Right kidney (tissue), 9 donors: ENCODE measurements at places on chromosomes 5 and 9.

GRCh38 chr9:132214027-132214622 lies 52.3 kb downstream of the NTNG2 start:
- peak; percentile 48 for DNase-seq

- DNase-seq = no peak
These were observed 18.1 kb upstream of the MTX3 start for GRCh38 chr5:80008995-80009765.

DNA sequence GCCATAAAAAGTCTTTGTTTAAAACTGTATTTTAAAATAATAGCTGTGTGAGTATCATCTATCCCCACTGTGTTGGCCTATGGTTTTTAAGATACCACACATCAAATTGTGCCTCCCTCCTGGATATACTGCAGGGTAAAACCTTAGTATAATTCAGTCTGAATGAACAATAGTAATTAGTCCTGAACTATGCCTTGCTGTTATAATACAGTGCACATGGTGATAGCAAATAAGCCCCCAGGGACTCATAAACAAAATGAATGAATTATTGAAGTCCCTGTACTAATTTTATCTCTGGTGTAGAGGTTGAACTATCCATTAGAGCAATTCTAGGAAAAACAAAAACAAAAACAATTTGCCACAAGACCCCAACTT lies 142.7 kb upstream of the ADAMTSL1 start:
- DNase-seq = peak; percentile 24

- no peak for DNase-seq
These were observed 20.8 kb downstream of the GBGT1 start for GRCh38 chr9:133142684-133143622.

- no peak for DNase-seq
These were observed 154.1 kb downstream of the NTRK2 start for GRCh38 chr9:84823421-84824271.

- no peak for DNase-seq
These were observed 12.9 kb downstream of the CXCL14 start for GRCh38 chr5:135565725-135566421.

- DNase-seq = no peak
These were observed 127.1 kb downstream of the TRIO start for GRCh38 chr5:14270209-14270702.

- DNase-seq = no peak
These were observed 56.9 kb upstream of the ALDH1A1 start for GRCh38 chr9:73009649-73010288.

DNA sequence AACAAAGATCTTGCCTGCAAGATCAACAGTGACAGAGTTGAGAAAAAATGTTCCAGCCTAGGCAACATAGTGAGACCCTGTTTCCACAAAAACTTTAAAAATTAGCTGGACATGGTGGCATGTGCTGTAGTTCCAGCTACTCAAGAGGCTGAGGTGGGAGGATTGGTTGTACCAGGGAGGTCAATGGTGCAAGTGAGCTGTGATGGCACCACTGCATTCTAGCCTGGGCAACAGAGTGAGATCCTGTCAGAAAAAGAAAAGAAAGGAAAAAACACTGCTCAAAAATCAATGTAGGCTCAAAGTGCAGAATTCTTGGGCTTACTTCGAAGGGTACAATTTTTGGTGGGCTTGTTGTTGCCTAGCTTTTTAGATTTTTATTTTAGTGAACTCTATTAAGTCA lies 145.4 kb downstream of the PLPPR1 start:
- DNase-seq = no peak

DNA sequence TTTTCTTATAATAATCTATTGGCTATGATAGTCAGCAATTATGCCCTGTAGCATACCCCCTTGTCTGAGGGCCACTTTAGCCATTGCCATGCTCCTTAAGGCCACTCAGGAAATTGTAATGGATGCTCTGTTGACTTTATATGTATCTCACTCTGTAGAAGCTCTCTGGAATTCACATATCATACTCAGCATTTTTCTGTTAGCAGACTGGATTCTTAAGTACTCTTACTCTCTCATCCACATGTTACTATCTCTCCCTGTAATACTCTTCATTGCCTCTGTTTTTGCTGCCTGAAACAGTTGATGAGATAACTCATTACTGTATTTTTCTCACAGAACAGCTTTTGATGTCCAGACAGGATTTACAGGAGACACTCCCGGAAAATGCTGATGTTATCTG lies 24.2 kb downstream of the TMEM232 start:
- DNase-seq = no peak

GRCh38 chr9:17090041-17090440 lies 44.8 kb upstream of the CNTLN start:
- no peak for DNase-seq

- no peak for DNase-seq
These were observed 58.2 kb downstream of the CAMSAP1 start for GRCh38 chr9:135849181-135849580.

GRCh38 chr5:39274398-39275085 lies 55.2 kb upstream of the FYB1 start:
- DNase-seq = no peak

DNA sequence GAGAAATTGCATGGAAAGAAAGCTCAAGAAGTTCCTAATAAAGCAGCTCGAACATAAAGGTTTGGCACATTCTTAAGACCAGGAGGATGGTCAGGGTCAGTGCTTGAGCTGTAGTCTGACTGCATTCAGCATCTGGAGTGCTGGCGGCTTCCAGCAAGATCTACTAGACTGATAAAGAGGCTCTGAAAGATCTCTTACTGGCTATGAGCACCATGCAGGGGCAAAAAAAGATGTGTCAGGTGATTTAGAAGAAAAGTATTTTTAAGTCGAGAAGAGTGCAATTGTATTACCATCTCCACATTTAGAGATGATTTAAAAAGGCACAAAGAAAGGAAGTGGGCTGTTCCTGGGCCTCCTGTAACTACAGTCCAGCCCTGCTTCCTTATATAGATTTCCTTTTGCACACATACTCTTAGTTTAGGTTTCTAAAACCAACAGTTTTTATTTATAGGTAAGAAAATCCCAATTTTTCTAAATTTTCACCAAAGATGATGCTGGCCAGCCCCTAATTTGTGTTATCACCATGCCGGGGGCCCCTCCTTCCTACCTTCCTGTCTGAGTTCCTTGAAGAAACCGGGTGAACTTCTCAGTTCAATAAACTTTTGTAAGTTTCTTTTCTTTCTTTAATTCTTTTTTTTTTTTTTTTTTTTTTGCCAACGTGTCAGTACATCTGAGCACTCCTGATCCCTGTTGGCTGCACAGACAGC lies 65.9 kb upstream of the PLPP1 start:
- DNase-seq = peak; percentile 37

GRCh38 chr5:123611406-123611709 lies 99.4 kb downstream of the CSNK1G3 start:
- DNase-seq = no peak

DNA sequence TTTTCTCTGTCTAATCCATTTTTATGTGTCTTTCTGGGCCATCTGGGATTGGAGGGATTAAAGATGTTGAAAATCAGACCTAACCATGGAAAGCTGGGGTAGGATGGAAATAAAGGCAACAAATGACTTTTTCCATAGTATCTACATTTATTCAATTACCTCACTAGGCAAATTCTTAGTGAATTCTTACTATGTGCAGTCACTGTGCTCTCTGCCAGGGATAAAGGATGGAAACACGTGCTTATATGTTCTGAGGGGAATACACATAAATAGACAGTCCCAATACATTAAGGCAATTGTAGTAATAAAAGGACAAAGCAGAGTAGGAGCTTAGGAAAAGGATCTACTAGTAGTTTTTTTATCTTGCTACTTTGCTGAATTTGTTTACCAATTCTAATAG lies 214.2 kb downstream of the PRR16 start:
- DNase-seq = no peak

DNA sequence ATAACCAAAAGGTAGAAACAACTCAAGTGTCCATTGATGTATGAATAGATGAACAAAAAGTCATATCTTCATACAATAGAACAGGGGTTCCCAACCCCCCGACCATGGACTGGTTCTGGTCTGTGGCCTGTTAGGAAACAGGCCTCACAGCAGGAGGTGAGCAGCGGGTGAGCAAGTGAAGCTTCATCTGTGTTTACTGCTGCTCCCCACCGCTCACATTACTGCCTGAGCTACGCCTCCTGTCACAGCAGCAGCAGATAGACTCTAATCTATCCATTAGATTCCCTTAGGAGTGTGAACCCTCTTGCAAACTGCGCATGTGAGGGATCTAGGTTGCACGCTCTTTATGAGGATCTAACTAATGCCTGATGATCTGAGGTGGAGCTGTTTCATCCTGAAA lies 478.0 kb downstream of the BRINP1 start:
- DNase-seq = no peak

- DNase-seq = no peak
These were observed 43.1 kb downstream of the SAXO1 start for GRCh38 chr9:18989865-18990264.

- DNase-seq = no peak
These were observed 11.8 kb upstream of the ACTBL2 start for GRCh38 chr5:57494104-57495098.

GRCh38 chr9:86500667-86501435 lies 146.6 kb upstream of the TUT7 start:
- DNase-seq = no peak

GRCh38 chr5:124089578-124089977 lies 577.6 kb downstream of the CSNK1G3 start:
- DNase-seq = no peak

- DNase-seq = no peak
These were observed 303.2 kb upstream of the GRAMD2B start for GRCh38 chr5:126119887-126120442.

- no peak for DNase-seq
These were observed 22.5 kb downstream of the MSANTD3 start for GRCh38 chr9:100449420-100449819.

DNA sequence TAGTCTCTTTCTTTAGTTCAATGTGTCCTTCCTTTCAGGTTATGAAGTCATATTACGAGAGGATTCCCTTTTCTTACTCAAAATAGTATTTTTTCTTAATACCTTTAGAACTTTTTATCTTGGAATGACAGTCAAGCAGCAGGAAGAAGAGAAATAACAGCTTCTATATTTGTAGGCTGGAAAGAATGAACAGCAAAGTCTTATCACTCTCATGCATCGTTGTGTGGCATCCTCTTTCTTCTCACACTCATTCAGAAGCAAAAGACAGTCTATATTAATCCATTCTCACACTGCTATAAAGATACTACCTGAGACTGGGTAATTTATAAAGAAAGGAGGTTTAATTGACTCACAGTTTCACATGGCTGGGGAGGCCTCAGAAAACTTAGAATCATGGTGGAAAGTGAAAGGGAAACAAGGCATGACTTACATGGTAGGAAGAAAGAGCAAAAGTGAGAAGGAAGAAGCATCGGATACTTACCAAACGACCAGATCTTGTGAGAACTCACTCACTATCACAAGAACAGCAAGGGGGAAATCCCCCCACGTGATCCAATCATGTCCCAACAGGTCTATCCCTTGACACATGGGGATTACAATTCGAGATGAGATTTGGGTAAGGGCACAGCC lies 1646.1 kb upstream of the CDH6 start:
- no peak for DNase-seq

GRCh38 chr9:124347968-124348358 lies 67.3 kb downstream of the PSMB7 start:
- DNase-seq = no peak

DNA sequence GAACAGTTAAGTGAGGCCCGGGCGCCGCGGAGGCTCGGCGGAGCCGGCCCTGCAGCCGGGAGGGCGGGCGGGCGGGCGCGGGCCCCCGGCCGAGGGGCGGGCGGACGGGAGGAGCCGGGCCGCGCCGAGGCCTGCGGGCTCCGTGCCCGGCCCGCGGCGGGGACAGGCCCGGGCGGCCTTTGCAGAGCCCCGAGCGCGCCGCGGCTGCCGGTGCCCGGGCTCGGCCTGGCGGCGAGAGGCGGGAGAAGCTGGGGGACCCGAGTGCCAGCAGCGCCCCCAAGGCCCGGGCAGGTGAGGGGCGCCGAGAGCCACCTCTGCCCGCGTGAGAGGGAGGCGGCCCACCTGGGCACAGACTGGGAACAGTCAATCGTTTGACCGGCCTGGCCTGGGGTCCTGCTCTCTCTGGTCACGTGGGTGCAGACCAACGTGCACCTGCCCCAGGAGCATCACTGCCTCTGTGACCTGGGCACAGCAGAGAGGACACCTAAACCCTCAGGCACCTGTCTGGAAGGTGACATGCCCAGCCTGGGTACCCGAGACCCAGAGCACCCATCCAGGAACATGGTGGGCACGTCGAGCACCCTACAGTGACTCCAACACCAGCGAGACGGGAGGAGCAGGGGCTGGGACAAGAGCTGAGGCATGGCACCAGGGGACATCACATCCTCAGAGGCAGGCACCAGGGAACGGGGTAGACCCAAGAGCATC lies 531 bp downstream of the MVB12B start:
- DNase-seq = peak; percentile 70

DNA sequence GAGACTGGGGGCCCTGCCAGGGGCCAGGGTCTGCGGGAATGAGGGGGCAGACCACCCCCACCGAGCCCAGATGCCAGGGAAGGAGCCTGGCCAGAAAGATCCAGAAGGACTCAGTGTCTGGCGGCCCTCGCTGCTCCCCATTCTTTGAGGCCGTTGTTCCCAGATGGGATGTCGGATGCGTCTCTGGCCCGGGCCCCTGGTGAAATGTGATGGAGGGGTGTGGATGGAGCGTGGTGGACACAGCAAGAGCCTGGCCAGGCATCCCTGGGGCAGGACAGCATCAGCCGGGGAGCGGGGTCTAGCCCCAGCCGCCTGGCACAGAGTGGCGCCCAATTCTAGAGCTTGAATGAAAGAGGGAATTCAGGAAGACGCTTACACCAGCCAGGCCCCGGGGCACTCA lies 46.2 kb upstream of the NKD2 start:
- no peak for DNase-seq

DNA sequence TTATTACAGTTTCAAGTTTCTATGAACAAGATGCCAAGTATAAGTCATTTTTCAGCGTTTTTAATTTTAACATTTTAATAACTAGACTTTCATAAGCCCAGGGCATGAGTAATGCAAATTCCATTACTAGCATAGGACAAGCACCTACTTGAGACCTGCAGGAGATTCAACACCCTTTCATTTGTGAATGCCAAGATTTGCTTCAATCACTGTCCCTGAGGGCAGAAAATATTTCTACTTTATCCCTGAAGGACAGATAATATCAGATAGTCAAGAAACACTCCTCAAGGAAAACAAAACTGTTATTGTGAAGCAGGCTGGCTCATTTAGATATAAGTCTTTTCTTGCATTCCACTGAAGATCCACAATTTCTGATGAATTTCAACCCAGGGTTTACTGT lies 27.7 kb upstream of the ZNF622 start:
- DNase-seq = no peak

- no peak for DNase-seq
These were observed 17.9 kb downstream of the STARD4 start for GRCh38 chr5:111494355-111494999.

- no peak for DNase-seq
These were observed 7.4 kb downstream of the OTULINL start for GRCh38 chr5:14588758-14589543.

- DNase-seq = no peak
These were observed 130.6 kb downstream of the SLF1 start for GRCh38 chr5:94749042-94749441.

DNA sequence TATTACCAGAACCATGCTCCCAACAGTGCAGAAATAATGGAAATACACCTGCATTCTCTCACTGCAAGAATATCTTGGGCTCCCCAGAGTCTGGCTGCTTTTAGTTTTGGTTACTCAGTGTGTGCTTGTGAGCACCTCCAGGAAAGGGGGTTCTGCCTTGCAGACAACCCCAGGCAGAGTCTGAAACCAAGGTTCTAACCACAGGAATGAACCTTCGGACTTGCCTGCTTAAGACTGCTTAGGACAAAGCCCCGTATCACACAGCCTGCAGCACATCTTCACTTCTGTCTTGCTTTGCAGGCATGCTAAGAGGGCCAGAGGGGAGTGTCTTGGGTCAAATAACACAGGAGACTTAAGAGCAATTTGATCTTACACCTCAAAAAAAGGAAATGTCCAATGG lies 94.8 kb upstream of the SPATA31C2 start:
- no peak for DNase-seq
